Activated naive CD8-positive, alpha-beta T cell treated with anti-CD3 and anti-CD28 coated beads, Interleukin-2, amount 10 ng/mL, durations not matched to agents 7 days and 5 days (primary cell): ENCODE measurements at places on chromosomes 11 and 22. TPM values are rescaled to one million over a fixed set of nuclear protein-coding genes. Genes with fewer than 3 reads are reported as not detected.

The DCDC1 gene
- not detected for total RNA-seq

The SMTNL1 gene
- not detected for total RNA-seq

The ZNF215 gene
- total RNA-seq, result 1.1 TPM

The ANKRD49 gene
- total RNA-seq, result 36.1 TPM

The MMP8 gene
- total RNA-seq, result not detected

The CDC42EP1 gene
- 0.31 TPM for total RNA-seq

The TRIM6 gene
- 1.5 TPM for total RNA-seq

The FOLR3 gene
- not detected for total RNA-seq

The STX5 gene
- total RNA-seq, result 43.4 TPM

The HBE1 gene
- not detected for total RNA-seq

The OSM gene
- total RNA-seq, result 142 TPM

The OR52E8 gene
- total RNA-seq, result not detected

The MMP12 gene
- not detected for total RNA-seq

The SNX32 gene
- 2.6 TPM for total RNA-seq

The DESI1 gene
- total RNA-seq, result 29.7 TPM

The KDM4E gene
- not detected for total RNA-seq

The OR52A1 gene
- total RNA-seq, result not detected

The BDNF gene
- not detected for total RNA-seq

The CBLIF gene
- total RNA-seq, result not detected

The BCO2 gene
- total RNA-seq, result 2.4 TPM

The JAML gene
- total RNA-seq, result 189 TPM

The MIF gene
- total RNA-seq, result 776 TPM

The B3GAT1 gene
- 0.60 TPM for total RNA-seq

The OR51S1 gene
- not detected for total RNA-seq

The POLR3H gene
- total RNA-seq, result 30.5 TPM

The YAP1 gene
- total RNA-seq, result not detected

The YPEL4 gene
- 6.9 TPM for total RNA-seq
